ENCODE measurements at places on chromosomes 1 and 21.

DNA sequence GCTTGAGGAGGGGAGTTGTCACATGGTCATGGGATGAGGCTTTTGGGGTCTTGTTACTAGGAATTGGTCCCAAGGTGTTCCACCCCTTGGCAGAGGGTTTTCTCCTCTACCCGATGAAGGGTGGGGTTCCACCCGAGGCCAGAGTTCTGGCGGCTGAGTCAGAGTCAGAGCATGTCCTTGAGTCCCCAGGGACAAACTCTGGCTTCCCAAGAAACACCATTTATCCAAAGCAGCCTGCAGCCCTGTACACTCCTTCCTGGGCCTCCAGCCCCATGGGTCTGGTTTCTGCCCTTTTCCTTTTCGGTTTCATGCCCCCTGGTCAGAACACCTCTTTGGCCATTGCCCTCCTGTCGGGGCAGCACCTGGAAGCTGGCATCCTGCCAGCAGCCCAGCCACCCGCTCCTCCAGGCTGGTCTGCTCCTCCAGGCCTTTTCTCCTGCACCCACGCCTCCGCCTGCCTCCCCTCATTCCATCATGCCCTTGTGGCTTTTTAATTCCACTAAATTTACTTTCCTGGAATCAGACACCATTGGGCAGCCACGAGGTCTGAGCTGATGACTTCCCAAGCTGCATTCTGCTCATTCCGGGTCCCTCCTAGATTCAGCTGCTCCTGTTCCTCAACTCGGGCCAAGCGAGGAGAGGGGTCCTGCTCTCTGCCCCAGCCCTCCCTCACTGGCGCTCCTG is 301.7 kb upstream of the VAMP3 start:
- no peak for DNase-seq

DNA sequence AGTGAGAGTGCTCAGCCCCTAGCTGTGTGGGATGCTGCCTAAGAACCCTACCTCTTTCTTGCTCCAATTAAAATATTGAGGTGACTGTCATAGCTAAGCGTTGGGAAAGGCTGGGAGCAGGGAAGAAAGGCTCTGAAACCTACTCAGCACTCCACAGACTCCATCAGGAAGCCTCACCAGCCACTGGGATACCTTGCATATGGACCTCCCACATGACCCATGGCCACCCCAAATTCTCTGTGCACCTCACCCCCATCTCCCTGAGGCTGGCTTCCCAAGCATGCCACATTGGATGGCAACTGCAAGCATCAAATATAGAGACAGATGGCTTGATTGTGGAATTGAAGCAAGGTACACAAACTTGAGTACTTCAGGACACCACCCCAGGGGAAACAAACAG is 41.8 kb downstream of the FLVCR1 start:
- no peak for DNase-seq

DNA sequence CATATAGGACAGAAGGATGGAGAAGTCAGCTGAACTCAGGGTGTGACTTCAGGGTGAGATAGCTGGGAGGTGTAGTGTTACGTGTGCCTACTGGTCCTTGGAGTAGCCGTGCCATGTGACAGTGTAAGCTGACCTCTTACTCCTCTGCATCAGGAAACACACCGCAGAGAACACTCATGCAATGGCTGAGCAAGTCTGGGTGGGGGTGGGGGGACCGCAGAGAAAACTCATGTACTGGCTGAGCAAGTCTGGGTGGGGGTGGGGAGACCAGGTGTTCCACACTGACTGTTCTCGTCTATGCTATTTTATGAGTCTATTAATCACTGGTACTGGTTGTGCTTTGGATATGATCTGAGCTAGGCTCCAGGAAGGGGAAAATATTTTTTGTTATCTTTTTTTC is 233.1 kb downstream of the PAPPA2 start:
- peak; percentile 17 for DNase-seq

DNA sequence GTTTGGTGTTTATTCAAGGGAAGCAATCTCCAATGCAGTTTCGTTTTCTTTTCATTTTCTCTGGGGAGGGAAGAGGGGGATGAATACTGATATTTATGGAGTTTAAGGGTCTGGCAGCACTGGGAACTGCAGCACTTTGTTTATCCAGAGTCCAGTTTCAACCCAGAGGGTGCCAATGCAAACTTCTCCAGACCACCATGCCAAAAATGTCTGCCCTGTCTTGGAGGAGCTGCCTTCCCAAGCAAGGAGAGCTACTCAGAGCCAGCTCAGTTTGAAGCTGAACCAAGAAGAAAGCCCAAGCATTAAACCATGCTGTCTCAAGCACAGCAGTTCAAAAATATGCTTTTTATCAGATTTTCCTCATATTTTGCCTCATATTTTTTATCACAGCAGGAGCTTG is 589.7 kb downstream of the LMO4 start:
- no peak for DNase-seq

DNA sequence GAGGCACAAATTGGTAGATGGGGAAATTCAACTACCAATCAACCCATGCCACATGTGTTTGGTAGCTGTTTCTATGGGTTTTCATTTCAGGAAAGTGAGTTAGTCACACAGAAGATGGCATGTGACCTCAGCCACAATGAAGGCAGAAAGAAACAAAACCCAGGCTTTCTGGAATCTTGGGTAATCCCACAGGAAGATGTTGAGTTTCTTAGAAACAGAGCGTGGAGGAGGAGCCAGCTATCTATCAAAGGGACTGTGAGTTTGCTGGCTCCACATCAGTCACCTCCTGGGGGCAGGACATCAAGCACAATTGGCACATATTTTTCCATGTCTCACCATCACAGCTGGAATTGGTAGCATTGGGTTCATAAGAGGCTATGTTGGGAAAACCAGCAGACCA is 188.9 kb upstream of the PLXNA2 start:
- DNase-seq = no peak

DNA sequence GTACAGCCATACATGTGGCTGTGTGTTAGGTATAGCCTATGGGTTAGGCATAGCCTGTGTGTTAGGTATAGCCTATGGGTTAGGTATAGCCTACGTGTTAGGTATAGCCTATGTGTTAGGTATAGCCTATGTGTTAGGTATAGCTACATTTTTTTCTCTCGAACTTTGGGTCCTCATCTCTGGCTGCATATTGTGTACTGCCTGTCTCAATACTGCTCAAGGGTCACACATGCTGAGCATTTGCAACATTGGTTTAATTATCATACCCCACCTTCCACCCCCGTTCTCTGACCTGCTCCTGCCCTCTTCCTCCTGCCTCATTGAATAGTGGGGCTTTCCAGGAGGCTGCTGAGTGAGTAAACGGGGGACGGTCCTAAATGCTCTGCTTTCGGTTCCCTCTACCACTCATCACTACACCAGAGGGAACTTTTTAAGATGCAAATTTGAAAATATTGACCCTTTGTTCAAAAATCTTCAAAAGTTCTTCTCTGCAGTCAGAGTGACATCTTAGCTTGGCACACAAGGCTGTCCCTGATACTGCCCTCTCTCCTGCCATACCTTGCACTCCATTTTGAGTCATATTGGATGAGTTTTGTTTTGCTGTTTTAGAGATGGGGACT is 17.8 kb downstream of the OR2B11 start:
- DNase-seq = no peak

GRCh38 chr21:43983390-43983789 is 28.7 kb upstream of the TRAPPC10 start:
- no peak for DNase-seq

DNA sequence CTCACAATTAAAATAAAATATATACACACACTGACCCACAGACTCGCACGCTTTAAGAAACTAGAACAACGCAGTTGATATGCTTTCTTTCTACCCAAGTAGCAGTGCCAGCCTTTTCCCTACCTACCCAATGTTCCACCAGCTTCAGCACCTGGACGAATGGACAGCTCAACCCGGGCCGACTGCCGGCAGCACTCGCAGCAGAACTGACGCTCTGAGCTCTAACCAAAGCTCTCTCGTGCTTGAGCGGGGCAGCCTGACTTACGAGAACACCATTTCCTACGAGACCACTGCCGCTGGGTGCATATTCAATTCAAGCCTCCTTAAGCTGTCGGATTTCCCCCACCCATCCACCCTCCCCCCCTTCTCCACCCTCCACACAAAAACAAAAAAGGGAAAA is 127.4 kb upstream of the DPYD start:
- peak; percentile 89 for DNase-seq

DNA sequence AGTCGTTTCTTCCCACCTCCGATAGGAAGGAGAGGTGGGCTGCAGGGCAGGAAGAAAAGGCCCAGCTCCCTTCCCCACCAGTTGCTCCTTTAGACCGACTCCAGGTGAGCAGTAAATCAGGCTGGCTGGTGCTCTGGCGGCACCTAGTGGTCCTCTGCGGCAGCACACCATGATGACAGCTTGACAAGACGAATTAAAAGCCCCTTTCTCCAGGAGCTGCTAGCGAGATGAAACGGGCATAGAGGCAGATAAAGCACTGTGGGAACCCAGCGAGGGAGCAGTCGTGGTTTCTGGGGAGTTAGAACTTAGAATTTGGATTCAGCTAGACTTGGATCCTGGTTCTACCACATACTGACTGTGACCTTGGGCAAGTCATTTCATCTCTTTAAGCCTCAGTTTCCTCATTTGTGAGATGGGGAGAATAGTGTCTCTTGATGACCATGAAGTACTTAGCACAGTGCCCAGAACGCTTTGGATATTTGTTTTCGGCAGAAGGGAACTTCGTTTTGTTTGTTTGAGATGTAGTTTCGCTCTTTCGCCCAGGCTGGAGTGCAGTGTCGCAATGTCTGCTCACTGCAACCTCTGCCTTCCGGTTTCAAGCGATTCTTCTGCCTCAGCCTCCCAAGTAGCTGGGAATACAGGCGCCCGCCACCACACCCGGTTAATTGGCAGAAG is 21.8 kb upstream of the COL9A2 start:
- DNase-seq = peak; percentile 96

GRCh38 chr1:247494767-247495166 is 36.9 kb upstream of the OR2B11 start:
- no peak for DNase-seq

DNA sequence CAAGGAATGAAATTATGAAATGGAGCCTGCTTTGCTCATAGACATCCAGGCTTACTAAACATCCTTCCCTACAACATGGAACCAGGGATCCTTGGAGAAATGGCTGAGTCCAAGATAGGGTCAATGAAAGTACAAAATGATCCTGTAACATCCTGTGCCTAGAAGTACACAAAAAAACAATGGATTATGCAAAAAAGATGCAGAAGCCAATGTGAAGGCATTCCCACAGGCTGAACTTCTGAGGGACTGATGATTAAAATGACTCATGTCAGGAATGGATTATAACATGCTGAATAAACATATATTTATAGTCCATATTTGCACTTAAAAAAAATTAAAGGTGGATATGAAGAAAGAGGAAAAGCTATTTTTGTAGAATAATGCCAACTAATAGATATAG is 10.4 kb upstream of the HOOK1 start:
- DNase-seq = no peak

DNA sequence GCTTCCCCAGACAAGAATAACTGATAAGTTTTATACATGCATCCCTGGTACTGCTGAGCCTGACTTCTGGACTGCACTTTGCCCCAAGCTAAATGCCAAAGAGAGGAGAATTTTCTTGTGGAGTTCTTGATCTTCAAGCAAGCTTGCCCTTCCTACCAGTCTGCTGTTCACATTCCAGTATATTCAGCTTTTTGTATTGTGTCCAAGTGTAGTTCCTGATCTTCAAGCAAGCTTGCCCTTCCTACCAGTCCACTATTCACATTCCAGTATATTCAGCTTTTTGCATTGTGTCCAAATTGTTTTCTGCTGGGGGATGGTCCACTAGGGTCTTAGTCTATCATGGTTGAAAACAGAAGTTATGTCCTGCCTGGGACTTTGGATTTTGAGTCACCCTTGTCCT is 894 bp upstream of the TSEN15 start:
- no peak for DNase-seq

DNA sequence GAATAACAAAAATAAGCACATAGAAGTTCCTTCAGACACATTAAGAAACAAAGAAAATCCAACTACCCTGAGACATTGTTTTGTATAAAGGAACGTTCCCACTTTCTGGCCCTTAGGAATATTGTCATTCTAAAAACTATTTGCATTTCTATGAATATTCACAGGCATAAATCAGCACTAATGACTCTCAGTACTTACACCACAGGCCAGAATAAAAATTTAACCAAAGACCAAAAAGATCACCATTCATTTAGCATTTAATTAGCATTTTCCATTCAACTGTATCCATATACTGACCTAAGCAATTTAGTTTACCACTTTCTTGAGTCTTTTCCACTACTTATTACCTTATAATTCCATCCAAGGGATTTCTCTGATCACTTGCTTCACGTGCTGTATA is 75.4 kb downstream of the TTLL7 start:
- no peak for DNase-seq

DNA sequence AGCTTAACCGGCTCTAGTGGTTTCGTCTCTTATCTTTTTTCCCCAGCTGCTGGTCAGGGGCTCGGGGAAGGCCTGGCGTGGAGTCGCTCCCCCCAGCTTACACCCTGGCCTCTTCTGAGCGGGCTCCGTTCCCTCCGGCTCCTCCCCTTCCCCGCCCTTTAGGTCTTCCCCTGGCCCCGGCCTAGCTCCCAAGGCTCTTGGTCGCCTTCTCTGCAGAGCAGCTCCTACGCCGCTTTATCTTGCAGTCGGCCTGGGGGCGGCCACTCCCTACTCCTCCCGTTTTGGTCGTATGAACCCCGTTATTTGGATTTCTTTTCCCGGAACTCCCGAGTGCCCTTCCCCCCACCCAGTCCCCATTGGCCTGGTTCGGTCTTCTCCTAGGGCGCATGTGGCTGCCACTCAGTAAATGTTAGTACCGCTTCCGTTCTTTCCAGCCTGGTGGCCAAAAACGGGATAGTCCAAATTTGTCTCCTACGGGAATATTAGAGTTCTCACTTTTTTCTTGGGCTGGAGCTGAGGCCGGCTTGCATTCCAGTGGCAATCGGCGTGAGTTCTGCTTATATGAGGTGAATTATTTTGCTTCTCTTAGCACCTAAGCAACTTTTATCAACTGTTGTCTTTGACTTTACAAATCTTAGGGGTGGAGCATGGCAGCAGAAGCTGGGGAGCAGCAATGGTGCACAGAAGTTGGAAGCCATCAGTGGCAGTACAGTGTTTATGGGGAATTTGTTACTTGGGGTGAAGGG is 467 bp downstream of the THRAP3 start:
- peak; percentile 76 for DNase-seq
